Fibroblast of lung (primary cell): ENCODE measurements at places on chromosomes 6 and 20.

DNA sequence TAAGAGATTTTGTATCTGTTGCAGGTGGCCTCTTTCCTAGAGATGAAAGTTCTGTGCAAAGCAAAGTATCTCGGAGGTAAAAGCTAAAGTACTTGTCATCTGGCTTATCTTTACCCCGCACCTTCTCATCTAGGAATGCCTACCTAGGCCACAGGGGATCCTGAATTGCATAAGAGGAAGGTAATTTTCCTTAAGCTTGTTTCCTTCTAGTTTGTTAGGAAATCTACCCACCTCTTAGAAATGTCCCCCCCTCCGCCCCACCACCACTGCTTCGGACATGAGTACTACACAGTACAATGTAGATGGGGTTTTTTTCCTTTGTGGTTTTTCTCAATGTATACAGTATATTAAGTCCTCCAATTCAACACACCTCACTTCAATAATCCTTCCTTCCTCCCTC lies 21.5 kb downstream of the FOXC1 start:
- no peak for DNase-seq

- no peak for DNase-seq
These were observed 22.3 kb upstream of the AVP start for GRCh38 chr20:3106658-3107463.

GRCh38 chr6:100959280-100959679 lies 78.2 kb upstream of the ASCC3 start:
- DNase-seq = no peak

DNA sequence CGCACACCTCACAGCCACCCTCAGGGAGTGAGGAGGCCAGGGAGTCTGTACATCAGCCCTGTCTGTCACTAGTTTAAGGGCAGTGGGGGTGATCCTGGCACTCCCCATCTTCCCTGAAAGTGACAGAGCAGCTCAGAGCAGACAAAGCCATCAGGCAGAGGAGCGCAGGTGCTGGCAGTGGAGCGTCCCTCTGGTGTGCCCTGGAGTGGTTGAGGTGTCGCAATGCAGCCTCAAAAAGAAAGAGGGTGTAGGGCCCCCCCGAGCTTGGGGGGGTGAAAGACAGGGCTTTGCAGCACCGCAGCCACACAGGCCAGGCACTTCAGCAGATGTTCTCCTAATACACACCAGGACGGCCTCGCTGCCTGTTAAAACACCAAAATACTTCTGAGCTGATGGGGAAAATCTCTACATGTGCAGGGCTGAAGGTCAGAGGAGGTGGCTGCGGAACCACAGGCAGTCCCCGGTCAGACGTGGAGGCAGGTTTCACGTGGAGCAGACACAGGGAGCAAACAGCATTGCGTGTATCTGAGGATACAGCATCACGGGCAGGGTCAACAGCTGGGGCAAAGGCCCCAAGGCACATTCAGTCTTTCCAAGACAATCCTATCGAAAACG lies 69.5 kb downstream of the PREX1 start:
- no peak for DNase-seq

DNA sequence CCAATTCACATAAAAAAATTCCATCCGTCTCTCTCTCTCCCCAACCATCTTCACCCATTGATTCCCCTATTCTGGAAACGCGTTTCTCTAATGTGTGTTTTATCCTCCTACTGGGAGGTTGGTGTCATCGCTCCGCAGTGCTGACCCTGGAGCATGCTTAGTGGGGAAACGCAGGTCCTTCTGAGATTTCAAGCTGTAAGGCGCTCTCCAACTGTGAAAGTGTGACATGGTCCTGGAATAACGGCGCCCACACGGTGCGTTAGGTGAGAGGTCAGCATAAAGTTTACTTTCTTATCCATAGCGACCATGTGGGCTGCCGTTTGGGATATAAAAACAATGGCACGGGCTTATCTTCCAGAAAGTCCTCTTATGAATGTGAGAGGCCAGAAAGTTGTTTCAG lies 123.9 kb downstream of the WDR27 start:
- no peak for DNase-seq

DNA sequence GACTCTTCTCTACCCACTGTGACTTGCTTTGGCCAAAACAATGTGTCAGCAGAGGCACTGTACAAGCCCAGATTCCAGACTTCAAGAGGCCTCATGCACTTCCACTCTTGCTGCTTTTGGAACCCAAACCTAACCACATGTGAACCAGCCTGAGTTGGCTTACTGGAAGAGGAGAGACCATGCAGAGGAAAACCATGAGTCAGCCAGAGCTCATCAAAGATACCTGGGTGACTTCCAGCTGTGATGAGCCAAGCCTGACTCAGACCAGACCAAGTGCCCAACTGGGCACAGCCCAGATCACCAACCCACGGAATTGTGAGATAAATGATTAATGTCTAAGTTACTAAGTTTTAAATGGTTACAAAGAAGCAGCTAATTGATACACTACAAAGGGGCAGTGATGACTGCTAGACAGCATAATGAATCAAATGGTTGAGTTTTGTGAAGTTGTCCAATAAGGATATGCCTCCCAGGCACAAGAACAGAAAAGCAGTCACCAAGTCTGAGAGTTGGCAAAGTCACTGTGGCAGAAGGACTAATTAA lies 16.2 kb upstream of the BEND6 start:
- peak; percentile 98 for DNase-seq

DNA sequence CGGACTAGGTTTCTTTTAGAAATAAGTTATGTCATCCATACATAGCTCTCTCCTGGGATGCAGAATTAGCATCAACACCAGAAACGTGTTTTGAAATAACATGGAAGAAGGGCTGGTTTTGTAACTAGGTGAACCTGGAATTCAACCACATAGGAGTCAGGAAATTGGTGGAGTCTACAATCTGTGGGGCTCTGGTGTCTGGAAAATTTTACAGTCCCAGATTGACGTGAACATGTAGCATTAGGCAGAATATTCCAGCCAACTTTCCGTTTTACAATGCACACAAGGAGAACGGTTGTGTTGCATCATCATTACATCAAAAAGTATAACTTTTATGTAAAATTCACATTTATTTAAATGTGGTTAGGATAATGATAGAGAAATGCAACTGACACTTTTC lies 1.9 kb downstream of the KCNQ5 start:
- no peak for DNase-seq

DNA sequence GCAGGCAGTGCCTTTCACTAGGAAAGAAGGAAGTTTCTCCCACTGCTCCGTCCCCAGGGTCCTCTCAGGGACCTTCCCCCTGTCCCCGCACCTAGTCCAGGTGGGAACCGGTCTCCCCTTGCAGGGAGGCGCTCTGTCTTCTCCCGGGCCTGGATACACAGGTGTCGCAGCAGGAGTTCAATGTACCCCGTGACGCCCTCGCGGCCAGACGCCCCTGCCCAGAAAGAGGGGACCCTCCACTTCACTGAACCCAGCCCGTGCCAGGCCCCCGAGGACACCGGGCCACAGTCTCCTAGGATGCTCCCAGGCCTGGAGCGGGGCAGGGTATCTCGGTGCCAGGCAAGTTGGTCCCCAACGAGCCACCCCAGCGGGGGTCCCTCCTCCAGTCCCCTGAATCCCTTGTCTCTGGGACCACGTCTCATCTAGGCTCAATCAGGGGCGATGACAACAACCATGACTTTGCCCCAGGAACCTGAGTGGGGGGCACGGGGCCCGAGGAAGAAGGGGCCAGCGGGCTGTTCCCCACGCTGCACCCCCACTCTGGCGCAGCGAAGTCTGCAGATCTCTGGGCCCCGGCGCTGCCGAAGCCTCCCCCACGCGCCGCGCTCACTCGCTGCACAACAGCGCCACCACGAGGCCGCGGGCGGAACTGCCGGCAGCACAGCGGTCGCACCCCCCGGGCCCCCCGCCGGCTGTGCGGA lies 103.0 kb downstream of the EDN3 start:
- DNase-seq = no peak

DNA sequence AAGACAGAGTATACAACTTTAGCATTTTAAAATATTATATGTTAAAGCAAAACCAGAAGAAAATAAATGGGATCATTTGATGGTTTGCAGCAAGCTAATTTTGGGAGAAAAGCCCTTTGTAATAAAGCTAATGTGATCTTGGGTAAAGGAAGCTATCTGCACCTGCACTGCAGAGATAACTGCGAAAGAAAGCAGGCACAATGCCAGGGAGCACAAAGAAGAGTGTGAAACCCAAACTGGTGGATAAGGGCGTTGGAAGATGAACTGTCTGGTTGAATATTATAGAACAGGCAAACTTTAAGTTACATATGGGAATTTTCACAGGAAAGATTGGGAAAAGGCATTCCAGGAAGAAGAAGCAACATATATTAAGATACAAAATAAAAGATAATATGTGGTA lies 179.2 kb upstream of the KHDRBS2 start:
- DNase-seq = no peak

- no peak for DNase-seq
These were observed 24.7 kb downstream of the MGME1 start for GRCh38 chr20:17993546-17993945.

DNA sequence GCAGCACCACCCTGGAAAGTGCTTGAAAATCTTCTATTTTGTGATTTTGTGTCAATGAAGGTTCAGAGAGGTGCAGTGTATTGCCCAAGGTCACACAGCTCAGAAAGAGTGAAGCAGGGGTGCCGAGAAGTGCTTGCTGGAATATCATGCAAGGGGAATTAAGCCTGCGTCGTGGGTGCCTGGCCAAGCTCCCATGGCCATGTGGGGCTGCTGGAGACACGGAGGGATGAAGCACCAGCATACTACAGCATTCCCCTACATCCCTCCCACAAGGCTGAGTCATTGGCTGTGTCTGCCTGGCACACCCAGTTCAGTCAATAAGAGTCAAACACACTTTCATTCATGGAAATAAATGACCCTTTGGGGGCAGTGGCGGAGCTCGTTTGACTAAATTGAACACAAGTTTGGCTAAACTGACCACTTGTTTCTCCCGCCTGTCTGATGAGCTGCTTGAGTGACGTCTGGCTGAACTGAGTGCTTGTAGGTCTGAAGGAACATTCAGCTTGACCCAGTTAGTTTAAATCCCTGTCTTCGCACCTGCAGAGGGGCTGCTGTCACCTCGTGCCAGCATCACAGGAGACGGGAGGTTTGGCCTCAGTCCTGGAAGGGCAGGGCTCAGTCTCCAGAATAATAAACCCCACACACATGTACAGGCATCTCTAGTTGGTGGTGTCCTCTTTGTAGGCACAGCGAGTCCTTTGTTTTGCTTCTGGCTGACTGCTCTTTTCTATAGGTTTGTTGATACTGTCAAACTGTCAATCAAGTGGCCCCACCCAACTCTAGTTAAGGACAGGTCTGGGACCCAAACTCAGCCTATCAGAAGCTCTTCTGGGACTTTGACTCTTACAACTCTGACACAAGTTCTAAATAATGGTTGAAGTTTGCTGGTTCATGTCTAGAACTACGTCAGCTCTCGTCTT lies 8.4 kb upstream of the TGM2 start:
- DNase-seq = peak; percentile 95

- no peak for DNase-seq
These were observed 11.5 kb downstream of the HLA-DPA1 start for GRCh38 chr6:33061987-33062386.

DNA sequence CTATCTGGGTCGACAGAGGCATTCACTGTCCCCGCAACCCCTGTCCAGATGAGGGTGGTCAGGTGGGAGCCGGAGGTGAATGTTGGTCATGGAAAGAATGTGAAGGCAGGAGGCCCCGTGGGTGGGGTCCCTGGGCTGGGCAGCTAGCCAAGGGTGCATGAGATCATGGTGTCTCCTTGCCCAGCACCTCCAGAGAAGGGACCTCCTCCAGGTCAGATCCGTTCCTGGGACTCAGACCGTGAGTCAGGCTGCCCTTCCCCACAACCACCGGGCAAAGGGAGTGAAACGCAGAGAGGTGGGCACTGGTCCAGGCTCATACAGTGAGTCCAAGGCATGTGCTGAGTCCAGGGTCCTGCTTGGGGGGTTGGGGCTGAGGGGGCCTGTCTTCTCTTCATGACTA lies 3.5 kb downstream of the FOXS1 start:
- peak; percentile 53 for DNase-seq
